ENCODE measurements at places on chromosomes 13 and 19.
A peak's percentile ranks its signal among the peaks of the same experiment; 100 is the strongest.

DNA sequence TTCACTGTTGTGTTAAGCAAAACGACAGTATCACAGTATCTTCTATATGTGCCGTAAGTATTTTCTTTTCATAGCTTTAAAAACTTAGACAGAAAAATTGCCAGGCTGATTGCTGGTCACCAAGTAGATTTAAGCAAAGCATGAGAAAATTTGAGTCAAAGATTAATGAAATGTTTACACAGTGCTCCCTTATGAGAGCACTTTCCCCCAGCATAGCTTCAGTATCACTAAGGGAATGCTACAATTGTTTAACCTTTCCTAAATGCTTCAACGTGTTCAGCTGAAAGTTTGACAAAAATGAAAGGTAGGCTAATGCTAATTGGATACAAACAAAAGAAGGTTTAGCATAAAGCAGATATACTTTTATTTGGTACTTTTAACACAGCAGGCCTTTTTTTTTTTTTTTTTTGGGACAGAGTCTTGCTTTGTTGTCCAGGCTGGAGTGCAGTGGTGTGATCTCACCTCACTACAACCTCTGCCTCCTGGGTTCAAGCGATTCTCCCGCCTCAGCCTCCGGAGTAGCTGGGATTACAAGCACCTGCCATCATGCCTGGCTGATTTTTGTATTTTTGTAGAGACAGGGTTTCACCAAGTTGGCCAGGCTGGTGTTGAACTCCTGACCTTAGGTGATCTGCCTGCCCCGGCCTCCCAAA lies 23.4 kb downstream of the PCCA start:
- no peaks in the 10 kb centered on the region for H3K4me1 ChIP-seq
- H3K27ac ChIP-seq: no peak overlapping the region
- H3K4me3 ChIP-seq: no peak overlapping the region
- H3K27me3 ChIP-seq: no peaks in the 10 kb centered on the region
- no peak for DNase-seq

GRCh38 chr13:111968336-111969010 lies 98.5 kb upstream of the SOX1 start:
- no peaks in the 10 kb centered on the region for H3K36me3 ChIP-seq
- H3K27ac ChIP-seq: no peak overlapping the region
- H3K4me1 ChIP-seq: no peaks in the 10 kb centered on the region

- H3K4me3 ChIP-seq: no peak overlapping the region
- DNase-seq: no peak
- no peak overlapping the region for H3K27ac ChIP-seq
- H3K4me1 ChIP-seq: peaks cover 2% of the 10 kb centered on the region
Observed at GRCh38 chr13:67225252-67226159, 4.6 kb downstream of the PCDH9 start.

DNA sequence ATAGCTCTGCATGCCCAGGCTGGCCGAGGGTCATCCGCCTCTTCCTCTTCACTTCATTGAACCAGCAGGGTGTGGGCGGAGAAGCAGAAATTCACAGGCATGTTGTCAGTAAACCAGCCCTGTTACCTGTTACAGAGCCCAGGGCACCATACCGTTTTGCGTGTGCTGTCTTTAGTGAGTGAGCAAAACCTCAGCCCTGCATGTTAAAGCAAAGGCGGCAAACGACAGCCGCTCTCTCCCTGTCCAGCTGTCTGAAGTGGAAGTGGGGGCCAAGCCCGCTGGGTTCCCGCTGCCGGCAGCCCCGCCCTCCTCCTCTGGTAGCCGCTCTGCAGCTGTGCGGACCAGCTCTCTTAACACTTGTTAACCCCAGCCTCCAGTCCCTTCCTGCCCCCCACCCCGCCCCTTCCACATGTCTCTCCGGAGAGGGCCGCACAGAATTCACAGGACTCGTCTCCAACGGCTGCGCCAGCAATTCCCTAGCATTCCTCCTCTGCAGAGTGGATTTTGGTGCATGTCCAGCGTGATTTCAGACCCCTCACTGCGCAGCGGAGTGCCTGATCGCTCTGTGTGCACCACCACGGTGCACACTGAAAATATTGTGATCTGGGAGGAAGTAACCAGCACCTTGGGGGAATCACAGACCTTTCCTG lies 12.7 kb downstream of the KLHL26 start:
- peaks cover 37% of the 10 kb centered on the region for H3K4me1 ChIP-seq
- H3K27ac ChIP-seq: peak overlapping the region; percentile 71
- no peaks in the 10 kb centered on the region for H3K27me3 ChIP-seq
- no peak overlapping the region for H3K4me3 ChIP-seq
- DNase-seq: peak; percentile 70

- H3K4me1 ChIP-seq: peaks cover 2% of the 10 kb centered on the region
- DNase-seq: peak; percentile 2
- H3K4me3 ChIP-seq: no peak overlapping the region
- no peaks in the 10 kb centered on the region for H3K36me3 ChIP-seq
- H3K27ac ChIP-seq: no peak overlapping the region
Observed at GRCh38 chr13:65112123-65112522, 2118.0 kb downstream of the PCDH9 start.

DNA sequence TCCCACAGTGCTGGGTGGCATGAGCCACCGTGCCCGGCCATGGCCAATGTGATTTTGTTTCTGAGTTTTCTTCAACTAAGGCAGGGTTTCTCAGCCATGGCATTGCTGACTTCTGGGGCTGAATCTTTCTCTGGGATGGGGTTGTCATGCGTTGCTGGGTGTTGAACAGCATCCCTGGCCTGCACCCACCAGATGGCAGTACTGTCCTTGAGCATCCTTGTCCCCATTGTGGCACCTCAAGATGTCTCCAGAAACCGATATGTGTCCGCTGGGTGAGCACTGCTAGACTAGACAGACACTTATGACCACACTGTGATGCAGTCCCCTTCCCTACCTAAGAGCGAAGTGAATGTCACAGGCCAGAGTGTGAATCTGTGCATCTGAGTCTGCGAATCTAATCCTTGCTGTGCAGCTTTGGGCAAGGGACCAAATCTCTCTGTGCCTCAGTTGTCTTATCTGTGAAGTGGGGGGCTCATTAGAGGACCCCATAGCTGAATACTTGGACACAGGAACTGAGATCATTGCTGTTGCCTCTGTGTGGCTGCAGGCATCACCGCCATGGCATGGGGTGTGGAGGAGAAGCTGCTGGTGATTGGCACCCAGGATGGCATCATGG lies 50.3 kb upstream of the SIN3B start:
- no peaks in the 10 kb centered on the region for H3K36me3 ChIP-seq
- DNase-seq: peak; percentile 55
- H3K4me1 ChIP-seq: no peaks in the 10 kb centered on the region
- H3K27ac ChIP-seq: no peak overlapping the region
- H3K27me3 ChIP-seq: peaks cover 3% of the 10 kb centered on the region

GRCh38 chr19:48540110-48540509 lies 11.9 kb upstream of the SULT2B1 start:
- no peak for DNase-seq
- no peaks in the 10 kb centered on the region for H3K27me3 ChIP-seq
- no peak overlapping the region for H3K4me3 ChIP-seq
- no peak overlapping the region for H3K27ac ChIP-seq

GRCh38 chr19:5149932-5150901 lies 181.3 kb downstream of the KDM4B start:
- no peaks in the 10 kb centered on the region for H3K27me3 ChIP-seq
- DNase-seq: no peak
- H3K4me3 ChIP-seq: no peak overlapping the region
- H3K36me3 ChIP-seq: peaks cover 39% of the 10 kb centered on the region
- H3K4me1 ChIP-seq: no peaks in the 10 kb centered on the region

DNA sequence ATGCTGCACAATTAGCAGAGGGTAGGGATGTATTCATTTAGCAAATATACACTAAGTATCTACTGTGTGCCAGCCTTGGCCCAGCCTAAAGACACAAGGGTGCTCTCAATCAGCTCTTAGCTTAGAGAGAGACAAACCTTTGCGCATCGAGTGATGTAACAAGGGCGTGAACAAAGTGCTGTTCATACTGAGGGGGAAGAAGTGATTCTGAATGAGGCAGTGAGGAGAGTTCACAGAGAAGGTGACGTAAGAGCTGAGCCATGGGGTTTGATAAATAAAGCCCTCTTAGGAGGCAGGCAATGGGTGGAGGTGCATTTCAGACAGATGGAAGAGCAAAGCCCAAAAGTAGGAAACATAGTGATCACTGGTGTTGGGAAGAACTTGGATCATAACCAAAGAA lies 68.5 kb downstream of the FLT1 start:
- no peak overlapping the region for H3K4me3 ChIP-seq
- no peaks in the 10 kb centered on the region for H3K36me3 ChIP-seq
- no peaks in the 10 kb centered on the region for H3K27me3 ChIP-seq

DNA sequence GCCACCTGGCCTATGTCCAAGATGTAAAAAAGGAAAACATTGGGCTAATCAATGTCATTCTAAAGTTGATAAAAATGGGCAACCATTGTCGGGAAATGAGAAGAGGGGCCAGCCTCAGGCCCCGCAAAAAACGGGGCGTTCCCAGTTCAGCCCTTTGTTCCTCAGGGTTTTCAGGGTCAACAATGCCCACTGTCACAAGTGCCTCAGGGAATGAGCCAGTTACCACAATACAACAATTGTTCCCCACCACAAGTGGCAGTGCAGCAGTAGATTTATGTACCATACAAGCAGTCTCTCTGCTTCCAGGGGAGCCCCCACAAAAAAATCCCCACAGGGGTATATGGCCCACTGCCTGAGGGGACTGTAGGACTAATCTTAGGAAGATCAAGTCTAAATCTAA lies 112.5 kb downstream of the ZNF486 start:
- no peaks in the 10 kb centered on the region for H3K4me1 ChIP-seq
- no peaks in the 10 kb centered on the region for H3K36me3 ChIP-seq
- H3K27me3 ChIP-seq: no peaks in the 10 kb centered on the region
- H3K4me3 ChIP-seq: no peak overlapping the region

- no peak for DNase-seq
- H3K4me3 ChIP-seq: no peak overlapping the region
- H3K27ac ChIP-seq: no peak overlapping the region
- peaks cover 27% of the 10 kb centered on the region for H3K36me3 ChIP-seq
- H3K4me1 ChIP-seq: no peaks in the 10 kb centered on the region
Observed at GRCh38 chr19:41386442-41386841, 10.1 kb downstream of the TMEM91 start.

- DNase-seq: no peak
- H3K4me3 ChIP-seq: no peak overlapping the region
- H3K27ac ChIP-seq: no peak overlapping the region
- H3K36me3 ChIP-seq: peaks cover 51% of the 10 kb centered on the region
Observed at GRCh38 chr19:39416152-39417120, 4.0 kb downstream of the PLEKHG2 start.

- no peaks in the 10 kb centered on the region for H3K27me3 ChIP-seq
- peaks cover 17% of the 10 kb centered on the region for H3K4me1 ChIP-seq
- no peaks in the 10 kb centered on the region for H3K36me3 ChIP-seq
- H3K4me3 ChIP-seq: no peak overlapping the region
Observed at GRCh38 chr19:45578861-45579260, 5.7 kb downstream of the OPA3 start.

- no peaks in the 10 kb centered on the region for H3K27me3 ChIP-seq
- no peak overlapping the region for H3K27ac ChIP-seq
- peaks cover 41% of the 10 kb centered on the region for H3K36me3 ChIP-seq
- no peak overlapping the region for H3K4me3 ChIP-seq
Observed at GRCh38 chr19:45613926-45614725, 12.1 kb upstream of the GPR4 start.

DNA sequence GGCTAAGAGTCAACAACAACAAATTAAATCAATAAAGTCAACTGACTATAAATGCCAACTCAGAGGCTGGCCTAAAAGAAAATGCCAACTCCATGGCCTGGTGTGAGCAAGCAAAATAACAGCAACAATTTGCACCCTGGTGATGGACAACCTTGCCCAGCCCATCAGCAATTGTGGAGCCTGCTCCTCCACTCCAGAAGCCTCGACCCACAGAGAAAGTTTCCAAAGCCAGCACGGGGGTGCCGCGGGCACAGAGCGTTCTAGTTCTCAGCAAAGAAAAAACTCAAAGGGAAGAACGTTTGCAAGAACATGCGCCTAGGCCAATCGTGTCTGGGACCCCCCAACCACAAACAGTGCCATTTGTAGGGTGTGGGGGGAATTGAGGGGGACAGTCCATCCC lies 11.3 kb downstream of the EPS15L1 start:
- no peak overlapping the region for H3K27ac ChIP-seq
- H3K4me3 ChIP-seq: no peak overlapping the region
- H3K36me3 ChIP-seq: no peaks in the 10 kb centered on the region
- no peaks in the 10 kb centered on the region for H3K27me3 ChIP-seq

All from IMR-90 (cell line).